Pulmonary artery endothelial cell (primary cell): ENCODE measurements at places on chromosomes 11 and 22.

GRCh38 chr22:32177221-32177765 is 18.2 kb upstream of the C22orf42 start:
- no peak for DNase-seq

DNA sequence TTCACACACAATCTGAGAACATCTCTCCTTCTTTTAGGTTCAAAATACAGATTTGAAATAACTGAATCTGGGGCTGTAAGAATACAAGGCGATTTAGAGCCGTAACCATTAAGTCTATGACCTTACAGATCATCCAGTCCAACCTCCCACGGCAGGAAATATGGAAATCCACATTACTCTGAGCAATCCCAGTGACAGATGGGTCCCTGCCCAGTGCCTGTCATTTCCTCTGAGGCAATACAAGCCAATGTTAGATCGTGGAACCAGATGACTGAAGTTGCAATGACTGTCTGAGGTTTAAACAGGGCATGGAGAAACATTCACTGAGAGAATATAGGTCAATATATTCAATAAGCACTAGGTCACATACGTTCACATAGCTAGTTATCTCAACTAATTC is 77.4 kb upstream of the OR5AK2 start:
- DNase-seq = no peak

DNA sequence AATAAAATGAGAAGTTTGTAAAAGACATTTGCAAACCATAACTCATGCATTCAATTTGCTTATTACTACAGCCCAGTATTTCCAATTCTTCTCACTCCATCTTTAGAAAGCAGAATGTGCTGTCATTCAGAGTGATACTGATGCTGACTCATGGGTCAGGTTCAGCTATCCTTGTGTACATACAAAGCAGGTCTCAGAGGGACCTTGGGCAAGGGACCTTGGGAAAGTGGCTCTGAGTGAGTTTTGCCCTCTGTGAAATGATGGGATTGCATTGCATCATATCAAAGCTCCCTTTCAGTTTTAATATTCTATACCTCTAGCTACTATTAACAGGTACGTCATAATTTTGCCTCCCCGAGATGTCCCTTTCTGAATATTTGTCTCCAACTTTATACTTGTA is 848.7 kb downstream of the OPCML start:
- no peak for DNase-seq

DNA sequence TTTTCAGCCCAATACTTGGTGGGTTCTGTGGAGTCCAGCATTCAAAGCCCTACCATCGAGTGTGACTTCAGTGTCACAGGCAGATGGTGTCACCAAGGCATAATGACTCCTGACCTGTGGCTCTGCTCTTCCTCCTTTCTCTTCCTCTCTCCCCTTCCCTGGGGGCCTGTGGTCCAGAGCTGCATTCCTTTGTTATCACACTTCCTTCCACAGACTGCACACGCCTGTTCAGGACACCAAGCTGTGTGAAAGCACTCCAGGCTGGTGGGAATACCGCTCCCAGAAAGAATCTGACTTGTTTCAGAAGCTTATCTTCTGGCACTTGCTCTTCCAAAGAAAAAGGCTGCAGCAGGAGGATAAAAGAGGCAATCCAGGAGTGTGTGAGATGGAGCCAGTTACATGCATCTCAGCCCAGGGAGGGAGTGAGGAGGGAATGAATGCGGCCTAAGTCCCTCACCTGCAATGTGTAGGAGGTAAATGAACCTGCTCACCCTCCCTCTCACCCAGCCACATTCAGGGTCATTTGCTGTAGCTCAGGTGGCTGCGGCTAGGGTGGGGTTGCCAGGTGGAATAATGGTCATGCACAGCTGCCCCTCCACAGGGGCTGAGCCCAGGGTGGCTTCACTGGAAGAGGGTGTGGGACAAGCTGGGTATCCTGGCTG is 79.3 kb downstream of the ADAMTS15 start:
- peak; percentile 13 for DNase-seq

GRCh38 chr22:41429232-41429950 is 17.2 kb downstream of the TOB2 start:
- no peak for DNase-seq

GRCh38 chr11:46121301-46121723 is at the start of gene PHF21A:
PHF21A (minus strand) TSS chr11:46121454; CDS start chr11:46084219, 37,235 bp downstream.
- DNase-seq = peak; percentile 69

DNA sequence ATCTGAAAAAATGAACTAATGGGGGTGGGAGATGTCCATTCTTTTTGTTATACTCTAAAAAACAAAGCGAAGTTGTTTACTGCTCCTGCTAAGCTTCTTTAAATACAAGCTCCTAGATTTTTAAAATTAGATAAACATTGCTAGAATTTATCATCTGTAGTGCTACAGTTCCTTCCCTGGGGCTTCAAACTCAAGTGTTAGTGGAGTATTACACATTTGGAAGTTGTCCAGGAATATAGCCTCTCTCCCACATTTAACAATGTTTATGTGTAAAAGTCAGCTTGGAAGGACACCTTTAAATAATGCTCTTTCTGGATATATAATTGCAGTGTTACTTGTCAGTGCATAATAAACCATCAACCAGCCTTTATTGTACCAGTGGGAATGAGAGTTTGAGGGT is 155.5 kb downstream of the SPON1 start:
- no peak for DNase-seq

GRCh38 chr22:41351011-41351410 is 30.7 kb upstream of the TEF start:
- no peak for DNase-seq

DNA sequence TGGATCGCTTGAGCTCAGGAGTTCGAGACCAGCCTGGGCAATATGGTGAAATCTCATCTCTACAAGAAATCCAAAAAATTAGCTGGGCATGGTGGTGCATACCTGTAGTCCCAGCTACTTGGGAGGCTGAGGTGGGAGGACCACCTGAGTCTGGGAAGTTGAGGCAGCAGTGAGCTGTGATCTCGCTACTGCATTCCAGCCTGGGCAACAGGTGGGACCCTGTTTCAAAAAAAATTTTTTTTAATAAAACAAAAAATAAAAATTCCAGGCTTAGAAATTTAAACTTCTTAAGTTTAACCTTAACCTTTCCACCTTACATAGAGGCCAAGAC is 21.2 kb downstream of the CLMP start:
- DNase-seq = no peak

- DNase-seq = no peak
Measured at GRCh38 chr11:74952752-74953151, 3.7 kb downstream of the SPCS2 start.

GRCh38 chr11:79076526-79077115 is 364.2 kb downstream of the TENM4 start:
- DNase-seq = no peak

GRCh38 chr11:103959279-103959942 is 77.0 kb upstream of the DDI1 start:
- no peak for DNase-seq

DNA sequence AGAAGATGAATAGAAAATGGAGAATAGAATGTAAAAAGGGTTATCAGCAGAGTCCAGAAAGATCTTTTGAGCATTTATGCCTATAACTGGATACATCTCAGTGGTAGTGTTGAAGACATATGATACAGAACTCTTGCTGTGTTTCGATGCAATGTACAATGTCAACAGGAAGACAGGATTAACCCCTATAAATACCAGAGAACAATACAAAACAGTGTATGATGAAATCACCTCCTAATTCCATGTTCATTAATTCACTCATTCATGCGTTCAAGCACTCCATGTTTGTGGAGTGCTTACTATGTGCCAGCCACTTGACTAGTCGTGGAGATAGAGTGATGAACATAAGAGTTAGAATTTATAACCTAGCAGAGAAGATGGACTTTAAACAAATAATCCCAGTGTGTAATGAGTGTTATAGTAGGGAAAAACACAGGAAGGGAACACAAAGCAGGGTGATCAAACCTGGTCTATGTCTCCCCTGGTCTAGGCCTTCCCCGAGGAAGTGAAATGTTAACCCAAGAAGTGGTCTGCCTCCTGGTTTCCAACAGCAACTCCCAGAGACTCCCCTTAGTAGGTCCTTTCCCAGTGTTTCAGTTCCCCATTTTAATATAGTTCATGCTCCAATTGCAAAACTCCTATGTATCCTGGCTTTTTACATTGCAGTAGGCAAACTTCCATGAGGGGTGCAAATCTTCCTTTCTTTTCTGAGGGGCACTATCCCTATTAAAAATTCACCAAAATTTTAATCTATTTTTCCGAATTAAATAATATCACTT is 9.1 kb upstream of the SESN3 start:
- DNase-seq = no peak

DNA sequence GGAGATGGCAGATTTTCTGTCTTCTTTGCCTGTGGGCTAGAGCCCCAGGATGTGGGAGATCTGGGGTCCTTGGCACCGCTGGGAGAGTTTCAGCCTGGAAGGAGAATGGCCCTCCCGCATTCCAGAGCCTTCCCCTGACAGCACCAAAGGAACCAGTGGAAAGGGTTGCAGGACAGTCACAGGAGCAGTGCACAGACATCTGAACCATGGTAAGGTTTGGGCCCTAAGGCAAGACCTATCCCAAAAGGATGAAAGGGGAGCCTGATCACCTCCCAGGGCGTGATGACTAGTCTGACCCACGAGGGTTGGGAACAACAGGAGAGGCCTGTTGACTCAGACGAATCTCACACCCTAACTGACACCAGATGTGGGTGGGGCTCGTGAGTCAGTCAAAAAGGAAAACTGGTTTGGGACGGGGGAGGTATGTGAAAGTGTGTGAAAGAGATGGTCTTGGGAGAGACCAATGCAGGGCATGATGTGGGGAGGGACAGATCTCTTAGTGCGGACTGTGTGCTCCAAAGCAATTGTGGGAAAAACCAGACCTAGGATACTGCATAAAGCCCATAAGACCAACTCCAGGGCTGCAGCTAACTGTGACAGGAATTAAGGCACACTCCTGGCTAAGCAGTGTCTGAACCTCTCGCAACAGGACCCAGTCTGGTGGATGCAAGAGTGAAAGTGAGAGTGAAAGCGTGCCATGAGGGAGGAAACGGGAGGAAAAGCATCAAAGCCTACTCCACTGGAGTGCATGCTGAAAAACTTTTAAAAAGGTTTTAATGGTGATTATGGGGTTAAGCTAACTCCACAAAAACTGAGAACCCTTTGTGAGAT is 39.1 kb upstream of the GLYAT start:
- no peak for DNase-seq

- no peak for DNase-seq
Measured at GRCh38 chr22:30695351-30695851, 727 bp downstream of the OSBP2 start.
